ENCODE measurements at places on chromosomes 3 and 15.

DNA sequence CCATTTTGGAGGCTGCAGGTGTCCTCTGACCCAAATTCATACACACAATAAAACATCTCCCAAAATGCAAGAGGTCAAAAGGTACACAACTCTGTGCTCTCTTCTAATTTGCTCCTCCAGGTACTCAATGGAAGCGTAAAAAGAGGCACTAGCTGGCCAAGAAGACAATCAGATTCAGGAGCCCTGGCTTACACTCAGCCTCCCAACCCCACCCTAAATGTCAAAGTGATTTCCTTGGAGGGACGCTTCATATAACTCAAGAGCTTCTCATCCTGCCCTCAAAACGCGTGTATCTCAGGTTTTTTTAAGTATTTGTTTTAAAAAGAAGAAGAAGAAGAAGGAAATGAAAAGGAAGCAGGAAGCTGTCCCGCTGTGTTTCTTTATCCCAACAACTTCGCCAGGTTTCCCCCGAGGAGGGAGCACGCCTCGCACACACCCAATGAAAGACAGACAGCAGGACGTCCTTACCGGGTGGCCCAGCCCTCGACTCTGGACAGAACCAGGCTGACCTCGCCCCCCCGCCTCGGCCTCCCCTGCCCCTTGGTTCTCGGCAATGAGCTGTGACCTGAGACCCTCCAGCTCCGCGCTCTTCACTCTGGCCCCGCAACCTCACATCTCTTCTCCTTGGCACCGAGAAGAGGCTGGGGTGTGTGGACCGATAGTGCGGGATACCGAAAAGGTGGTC is 620.7 kb upstream of the ZNF385D start:
- DNase-seq: no peak

- no peak for DNase-seq
Observed at GRCh38 chr3:183797996-183798395, 27.4 kb downstream of the MAP6D1 start.

DNA sequence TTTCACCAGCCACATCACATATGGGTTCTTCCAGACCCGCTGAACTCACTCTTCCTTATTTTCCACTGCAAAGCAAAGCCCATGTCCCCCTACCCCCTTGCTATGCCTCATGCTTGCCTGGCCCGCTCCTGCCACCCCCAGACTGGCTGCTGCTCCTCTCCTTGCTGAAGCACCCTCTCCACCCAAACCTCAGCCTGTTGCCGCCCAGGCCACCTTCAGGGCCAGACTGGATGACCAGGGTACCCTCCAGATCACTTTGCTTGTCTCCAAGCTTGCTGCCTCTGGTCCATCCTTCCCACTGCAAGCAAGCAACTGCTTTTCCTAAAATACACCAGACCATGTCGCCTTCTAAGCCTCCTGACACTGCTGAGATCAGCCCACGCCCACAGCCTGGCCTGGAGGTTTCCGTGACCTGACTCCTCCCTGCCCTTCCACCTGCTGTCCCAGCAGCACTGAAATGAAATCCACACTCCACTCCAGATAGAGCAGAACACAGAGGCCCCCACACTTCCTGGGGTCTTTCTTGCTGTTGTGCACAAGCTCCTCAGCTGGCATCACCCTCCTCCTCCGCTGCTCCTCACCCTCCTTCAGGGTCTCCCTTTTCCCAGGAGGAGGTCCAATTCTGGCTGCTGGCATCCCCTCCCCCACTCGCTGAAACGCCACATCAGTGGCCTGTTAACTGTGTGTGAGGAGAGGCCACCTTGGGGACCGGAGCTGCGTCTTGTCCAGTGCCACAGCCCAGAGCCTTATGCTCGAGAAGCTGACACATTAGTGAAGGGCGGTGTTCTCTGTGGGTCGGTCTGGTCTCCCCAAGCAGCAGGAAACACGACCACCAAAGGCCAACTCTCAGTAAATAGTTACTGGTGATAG is 99.1 kb downstream of the ADCY5 start:
- no peak for DNase-seq

DNA sequence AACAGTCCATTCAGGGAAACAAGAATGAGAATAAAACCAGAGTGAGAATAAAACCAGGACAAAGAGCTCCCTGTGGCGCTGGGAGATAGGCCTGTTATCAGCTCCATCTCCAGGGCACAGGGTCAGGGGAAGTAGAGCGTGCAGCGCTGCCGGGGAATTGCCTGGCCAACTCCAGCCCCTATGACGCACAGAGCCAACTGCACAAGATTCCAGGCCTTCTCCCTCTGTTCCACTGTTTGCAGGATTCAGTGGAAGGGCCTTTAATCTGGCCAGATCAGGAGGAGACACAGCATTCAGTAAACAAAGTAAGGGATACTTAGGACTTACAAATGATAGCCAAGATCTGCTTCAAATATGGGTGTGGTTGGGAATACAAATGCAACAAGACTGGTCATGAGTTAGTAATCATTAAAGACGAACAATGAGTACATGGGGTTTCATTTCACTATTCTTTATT is 49.4 kb downstream of the ITGB5 start:
- no peak for DNase-seq

DNA sequence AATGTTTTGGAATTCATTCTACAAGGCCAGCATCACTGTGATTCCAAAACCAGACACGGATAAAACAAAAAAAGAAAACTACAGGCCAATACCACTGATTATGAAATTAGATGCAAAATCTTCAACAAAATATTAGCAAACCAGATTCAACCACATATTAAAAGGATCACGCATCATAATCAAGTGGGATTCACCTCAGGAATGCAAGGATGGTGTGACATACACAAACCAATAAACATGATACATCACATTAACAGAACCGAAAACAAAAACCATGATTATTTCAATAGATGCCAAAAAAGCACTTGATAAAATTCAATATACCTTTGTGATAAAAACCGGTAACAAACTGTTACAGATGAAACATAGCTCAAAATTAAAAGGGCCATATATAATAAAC is 48.9 kb downstream of the DLG1 start:
- no peak for DNase-seq

DNA sequence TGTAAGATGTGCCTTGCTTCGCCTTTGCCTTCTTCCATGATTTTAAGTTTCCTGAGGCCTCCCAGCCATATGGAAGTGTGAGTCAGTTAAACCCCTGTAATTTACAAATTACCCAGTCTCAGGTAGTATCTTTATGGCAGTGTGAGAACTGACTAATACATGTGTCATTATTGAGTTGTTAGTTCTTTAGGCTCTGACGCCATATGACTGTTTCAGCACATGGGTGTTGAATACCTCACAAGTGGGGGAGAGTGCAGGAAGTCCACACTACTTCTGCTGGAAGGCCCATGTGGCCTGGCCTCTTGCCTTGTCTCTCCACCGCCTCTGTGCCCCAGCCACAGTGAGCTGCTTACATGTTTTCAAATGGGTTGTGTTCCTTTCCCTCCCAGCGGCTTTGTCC is 28.5 kb downstream of the MFSD1 start:
- DNase-seq: no peak

GRCh38 chr3:97721446-97721845 is 43.1 kb upstream of the ARL6 start:
- DNase-seq: no peak

- DNase-seq: no peak
Observed at GRCh38 chr3:41673650-41674049, 288.3 kb downstream of the ULK4 start.

GRCh38 chr3:71078723-71079525 is 504.6 kb downstream of the FOXP1 start:
- DNase-seq: no peak

GRCh38 chr3:71495708-71496472 is 87.6 kb downstream of the FOXP1 start:
- DNase-seq: no peak

DNA sequence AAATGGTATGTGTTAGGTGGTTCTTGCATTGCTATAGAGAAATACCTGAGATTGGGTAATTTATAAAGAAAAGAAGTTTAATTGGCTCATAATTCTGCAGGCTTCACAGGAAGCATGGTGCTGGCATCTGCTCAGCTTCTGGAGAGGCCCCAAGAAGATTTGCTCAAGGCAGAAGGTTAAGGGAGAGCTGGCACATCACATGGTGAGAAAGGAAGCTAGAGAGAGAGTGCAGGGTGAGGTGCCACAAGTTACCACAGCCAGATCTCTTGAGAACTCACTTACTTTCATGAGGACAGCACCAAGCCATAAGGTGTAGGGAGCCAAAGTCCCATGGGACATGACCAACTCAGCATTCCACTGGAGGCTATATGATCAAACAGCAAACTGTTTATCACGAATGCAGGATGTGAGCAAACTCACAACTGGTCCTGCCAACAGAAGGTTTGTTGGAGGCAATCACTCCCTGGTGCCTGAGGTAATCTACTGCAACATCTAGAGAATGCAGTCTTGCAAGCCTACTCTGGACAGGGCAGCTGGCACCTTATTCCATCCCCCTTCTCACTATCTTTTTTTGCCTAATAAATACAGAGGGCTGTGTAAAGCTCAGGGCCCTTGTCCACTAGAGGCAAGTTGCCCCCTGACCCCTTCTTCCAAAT is 28.1 kb upstream of the CCR2 start:
- no peak for DNase-seq

DNA sequence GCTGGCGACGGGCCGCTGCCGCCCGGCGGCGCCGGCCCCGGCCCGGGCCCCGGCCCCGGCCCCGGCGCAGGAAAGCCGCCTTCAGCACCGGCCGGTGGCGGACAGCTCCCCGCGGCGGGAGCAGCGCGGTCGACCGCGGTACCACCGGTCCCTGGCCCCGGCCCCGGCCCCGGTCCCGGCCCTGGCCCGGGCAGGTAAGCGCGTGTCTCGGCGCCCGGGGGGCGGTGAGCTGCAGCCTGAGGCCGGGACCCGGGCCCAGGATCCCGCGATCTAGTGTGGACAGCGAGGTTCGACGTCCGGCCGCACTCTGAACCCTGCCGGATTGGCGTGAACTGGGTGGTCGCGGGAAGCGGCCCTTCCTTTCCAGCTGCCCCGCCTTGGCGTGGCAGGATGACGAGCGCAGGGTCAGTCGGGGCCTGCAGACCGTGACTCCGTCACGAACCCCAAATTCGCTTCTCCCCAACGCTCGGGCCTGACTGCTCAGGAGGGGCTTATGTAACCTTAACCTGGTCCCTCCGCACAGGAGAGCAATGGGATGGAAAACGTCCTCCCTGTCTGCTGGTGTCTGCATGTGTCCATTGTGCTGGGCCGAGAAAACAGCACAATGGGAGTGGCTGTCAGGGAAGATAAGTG is 472 bp downstream of the BSN start:
- peak; percentile 51 for DNase-seq

GRCh38 chr15:33810073-33810595 is 158.2 kb upstream of the CHRM5 start:
- no peak for DNase-seq

DNA sequence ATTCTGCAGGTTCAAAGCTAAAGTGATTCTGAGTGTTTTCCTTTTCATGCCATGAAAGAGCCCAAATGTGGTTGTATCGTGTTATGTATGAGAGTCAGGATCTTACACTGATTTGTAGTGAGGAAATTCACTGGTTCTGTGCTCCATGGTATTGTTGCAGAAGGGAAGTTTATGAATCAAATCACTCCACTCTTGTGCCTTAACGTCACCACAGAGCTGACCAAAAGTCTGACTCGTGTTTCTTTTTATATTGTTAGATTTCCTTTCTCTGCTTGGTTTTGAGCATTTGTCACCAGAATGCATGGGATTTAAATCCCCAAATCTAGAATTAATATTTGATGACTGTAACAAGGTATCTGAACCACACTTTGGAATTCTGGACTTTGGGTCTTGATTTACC is 29.1 kb upstream of the SLC30A4 start:
- DNase-seq: no peak

DNA sequence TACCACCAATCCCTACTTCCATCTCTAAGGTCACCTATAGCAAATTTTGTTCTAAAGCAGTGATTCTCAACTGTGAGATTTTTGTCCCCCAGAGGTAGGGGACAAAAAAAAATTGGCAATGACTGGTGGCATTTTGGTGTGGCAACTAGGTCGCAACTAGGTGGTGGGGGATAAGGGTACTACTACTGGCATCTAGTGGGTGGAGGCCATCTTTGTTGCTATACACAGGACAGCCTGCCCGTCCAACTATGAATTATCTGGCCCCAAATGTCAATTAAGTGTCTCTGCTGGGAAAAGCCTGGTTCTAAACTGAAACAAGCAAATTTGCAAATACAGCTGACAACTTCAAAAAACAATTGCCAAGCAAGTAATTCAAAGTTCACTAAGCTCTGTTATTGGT is 1.4 kb downstream of the MTMR10 start:
- no peak for DNase-seq

DNA sequence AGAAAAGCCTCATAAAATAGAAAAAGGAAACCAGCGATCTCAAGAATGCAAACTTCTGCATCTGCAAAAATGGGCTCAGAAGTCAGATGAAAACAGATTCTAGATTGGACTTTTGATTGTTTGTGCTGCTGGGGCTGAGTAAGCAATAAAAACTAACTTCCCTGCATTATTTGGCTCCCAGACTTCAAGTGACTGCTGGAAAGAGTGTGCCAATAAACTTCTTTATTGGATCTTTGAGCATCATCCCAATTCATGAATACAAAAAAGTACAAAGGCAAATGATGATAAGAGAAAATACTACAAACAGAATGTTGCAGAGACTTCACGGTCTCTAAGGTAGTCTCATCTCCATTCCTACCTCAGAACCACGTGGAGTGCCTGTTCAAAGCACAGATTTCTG is 97.9 kb downstream of the FGF12 start:
- DNase-seq: no peak

GRCh38 chr15:96598514-96598913 is 268.0 kb downstream of the NR2F2 start:
- DNase-seq: no peak

DNA sequence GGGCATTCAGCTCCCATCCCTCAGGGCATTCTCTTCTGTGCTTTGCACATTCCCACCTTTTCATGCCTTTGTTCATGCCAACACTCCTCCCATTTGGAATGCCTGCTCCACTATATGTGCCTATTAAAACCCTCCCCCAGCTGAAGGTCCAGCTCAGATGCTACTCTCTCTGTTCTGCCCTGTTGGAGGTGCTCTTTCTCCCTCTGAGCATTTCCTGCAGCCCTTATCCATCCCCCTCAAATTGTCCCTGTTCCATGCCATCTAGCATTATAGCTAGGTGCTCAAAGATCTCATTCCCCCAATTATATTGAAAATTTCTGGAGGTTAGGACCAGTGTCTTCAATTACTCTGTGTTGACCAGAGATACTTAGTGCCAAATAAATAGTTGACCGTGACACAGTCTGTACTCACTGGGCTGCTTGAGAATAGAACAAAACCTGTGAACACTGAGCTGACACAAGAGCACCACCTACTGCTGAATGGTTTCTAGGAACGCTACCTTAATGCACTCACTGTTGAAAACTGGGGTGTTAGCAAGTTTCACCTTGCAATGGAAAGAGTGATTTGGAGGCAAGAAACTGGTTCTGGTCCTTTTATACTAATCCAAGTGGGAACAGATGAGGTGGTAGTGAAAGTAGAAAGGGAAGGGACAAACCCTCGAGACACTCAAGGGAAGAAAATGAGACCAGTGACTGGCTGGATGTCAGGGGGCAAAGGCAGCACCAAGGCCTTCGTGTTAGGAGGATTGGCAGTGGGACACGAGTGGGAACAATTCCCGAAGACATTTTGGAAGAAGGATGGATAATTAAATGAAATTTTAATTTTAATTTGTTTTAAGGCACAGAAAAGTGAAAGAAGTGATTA is 289.8 kb upstream of the ROPN1 start:
- no peak for DNase-seq

GRCh38 chr3:115148142-115148790 is 1.2 kb upstream of the ZBTB20 start:
- no peak for DNase-seq
